ENCODE measurements at places on chromosomes 1 and 21.

DNA sequence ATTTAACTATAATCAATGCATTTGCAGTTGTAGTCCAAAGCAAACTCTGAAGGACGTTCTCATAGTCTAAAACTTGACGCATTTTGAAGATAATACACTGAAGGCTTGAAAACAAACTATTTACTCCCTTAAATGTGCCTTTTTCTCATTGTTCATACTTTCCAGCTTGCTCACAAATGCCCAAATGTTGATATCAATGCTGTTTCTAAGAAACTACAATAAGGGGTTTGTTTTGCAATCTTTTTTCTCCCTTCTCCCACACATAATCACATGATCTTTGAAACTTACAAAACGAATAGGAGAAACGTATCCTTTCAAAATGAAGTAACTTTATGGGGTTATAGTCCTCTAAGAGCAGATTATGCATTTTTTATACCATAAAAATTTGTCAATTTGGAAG lies 508.7 kb downstream of the DPYD start:
- peak; percentile 29 for DNase-seq

GRCh38 chr1:17671741-17672140 lies 83.4 kb upstream of the ACTL8 start:
- DNase-seq: no peak

DNA sequence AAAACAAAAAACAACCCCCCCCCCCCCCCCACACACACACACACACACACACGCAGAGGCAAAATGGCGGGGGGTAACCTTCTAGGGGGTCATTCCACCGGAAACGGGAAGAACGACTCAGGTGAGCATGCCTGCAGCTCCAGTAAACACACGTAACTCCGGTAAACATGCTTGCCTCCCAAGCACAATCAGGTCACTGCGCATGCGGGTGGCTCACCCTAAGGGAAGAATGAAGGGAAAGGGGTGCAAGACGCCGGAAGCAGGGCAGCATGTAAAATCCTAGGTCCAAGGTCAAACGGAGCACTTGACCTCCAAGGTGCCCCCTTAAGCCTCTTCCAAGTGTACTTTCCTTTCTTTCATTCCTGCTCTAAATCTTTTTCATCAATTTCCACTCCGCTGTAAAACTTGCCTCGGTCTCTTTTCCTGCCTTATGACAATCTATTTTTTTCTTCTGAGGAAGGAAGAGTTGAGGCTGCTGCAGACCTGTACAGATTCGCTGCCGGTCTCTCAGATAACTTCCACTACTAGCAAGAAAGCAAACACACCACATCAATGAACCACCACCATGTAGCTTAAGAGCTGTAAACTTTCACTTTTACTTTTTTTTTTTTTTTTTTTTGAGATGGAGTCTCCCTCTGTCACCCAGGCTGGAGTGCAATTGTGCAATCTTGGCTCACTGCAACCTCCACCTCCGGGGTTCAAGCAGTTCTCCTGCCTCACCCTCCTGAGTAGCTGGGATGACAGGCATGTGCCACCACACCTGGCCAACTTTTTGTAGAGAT lies 21.0 kb upstream of the CBR3 start:
- DNase-seq: peak; percentile 77

DNA sequence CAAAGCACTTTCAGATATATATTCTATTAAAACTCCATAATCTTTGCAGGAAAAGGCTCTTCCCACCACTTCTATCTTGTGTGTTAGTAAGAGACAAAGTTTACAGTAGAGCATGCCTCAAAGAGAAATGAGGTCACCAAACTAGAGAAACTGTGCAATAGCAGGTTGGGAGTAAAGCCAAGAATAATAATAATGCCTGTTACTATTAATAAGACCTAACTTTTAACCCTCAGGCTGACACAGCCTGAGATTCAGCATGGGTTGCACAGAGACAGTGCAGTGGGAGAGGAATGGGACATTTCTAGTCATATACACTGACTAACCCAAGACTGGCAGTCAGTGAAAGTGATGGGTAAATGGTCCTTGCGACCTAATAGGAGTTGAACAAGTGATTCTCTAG lies 320.2 kb upstream of the NFIA start:
- DNase-seq: no peak

- DNase-seq: no peak
Measured at GRCh38 chr1:93842750-93843500, 36.1 kb downstream of the DNTTIP2 start.

DNA sequence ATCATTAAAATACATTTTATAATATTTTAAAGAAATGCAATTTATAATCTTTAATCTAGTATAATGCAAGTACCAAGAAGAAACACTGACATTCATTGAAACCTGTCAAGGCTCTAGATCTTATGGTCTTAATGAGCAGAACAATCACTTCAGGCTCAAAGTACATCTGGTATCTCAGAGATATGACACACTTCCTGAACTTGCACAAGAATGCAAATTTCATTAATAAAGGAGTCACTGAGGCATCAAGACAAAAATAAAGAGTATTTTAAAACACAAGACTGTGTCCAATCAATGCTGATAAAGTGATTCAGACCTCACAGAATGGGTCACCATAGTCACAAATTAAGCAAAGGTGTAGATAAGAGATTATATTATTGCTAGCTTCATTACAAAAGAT lies 178.1 kb downstream of the AK5 start:
- no peak for DNase-seq

GRCh38 chr1:15816674-15817073 lies 9.2 kb upstream of the UQCRHL start:
- peak; percentile 23 for DNase-seq

- no peak for DNase-seq
Measured at GRCh38 chr1:47030170-47030805, 6.8 kb downstream of the CYP4X1 start.

DNA sequence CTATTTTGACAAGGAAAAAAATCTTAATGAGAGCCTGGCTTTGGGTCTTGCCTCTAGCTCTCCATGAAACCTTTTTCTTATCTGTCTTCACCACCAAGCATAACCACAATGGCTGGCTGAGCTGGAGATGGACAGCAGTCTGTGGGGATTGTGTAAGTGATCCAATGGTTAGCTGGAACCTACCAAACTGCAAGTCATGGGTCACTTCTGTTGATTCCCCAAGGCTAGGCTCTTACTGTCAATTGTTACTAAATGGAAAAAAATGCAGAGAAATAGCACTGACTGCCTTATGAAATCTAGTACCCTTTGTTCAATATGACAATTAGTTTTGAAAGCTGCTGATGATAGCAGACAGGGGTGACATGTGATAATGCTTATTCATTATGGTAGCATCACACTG lies 359.0 kb downstream of the ST6GALNAC3 start:
- DNase-seq: peak; percentile 94

GRCh38 chr1:234114648-234115307 lies 210.3 kb downstream of the SLC35F3 start:
- peak; percentile 76 for DNase-seq

- no peak for DNase-seq
Measured at GRCh38 chr1:57615956-57616355, 192.1 kb upstream of the DAB1 start.

DNA sequence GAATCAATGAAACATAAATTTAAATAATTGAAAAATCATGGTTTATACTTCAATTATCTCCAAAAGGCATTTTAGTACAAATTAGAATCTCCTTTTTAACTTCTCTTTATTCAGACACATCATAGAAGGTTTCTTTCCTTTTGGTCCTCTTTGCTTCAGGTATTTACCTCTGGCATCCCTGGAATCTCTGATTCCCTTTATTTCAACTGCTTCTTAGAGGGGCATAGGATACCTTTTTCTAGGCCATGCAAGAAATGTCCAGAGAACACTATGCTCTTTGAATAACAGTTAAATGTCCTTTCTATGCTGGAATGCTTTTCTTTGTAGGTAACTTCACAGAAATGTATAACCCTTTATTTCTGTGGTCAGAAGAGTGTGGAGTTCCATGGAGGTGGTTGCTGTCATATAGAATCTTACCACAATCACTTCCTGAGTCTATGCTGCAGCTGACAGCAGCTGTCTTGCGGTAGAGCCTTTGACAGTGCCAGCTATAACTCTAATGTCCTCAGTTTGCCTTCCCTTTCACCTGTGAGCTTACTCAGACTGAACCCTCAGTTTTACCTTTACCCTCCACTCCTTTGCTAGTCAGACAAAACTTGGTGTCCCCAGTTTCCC lies 8.6 kb downstream of the LAMC2 start:
- DNase-seq: no peak

GRCh38 chr1:109984456-109985246 lies at the start of gene AHCYL1:
AHCYL1 (plus strand) TSS chr1:109984765; CDS start chr1:109985053, 288 bp downstream.
- DNase-seq: peak; percentile 99

DNA sequence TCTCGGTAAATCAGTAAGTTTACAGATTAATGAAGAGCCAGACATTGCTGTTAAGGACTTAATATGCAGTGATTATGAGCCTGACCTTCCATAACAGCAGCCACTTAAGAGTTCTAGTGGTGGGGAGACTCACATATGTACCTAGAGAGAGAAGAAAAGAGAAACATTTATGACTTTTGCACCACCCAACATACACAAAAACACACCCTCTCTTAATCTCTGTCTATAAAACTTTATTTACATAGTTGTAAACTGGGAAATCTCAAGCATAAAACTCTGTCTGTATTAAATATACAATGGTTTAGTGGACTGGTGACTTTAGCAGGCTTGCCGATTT lies 347.4 kb upstream of the ADGRL2 start:
- DNase-seq: no peak

DNA sequence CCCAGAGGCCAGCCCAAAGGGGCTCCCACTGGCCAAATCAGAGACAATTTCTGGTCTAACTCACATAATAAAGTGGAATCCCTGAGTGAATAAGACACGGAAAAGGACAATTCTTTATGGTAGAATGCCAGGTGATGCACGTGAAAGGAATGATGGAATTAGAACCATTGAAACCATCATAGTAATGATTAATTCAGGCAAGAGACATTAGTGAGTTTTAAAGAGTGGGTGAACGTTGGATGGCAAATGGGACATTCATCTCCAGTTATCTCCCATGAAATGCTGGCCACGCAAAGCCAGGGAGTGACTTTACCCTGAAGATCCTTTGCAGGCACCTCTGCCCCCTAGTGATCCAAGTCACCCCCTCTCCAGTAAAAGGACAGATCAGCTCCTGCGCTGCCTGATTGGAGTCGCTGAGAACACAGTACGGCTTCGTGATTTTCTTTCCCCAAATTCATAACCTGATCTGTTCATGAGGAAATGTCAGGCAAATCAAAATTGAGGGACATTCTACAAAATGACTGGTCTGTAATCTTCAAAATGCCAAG lies 87.5 kb downstream of the AJAP1 start:
- no peak for DNase-seq

DNA sequence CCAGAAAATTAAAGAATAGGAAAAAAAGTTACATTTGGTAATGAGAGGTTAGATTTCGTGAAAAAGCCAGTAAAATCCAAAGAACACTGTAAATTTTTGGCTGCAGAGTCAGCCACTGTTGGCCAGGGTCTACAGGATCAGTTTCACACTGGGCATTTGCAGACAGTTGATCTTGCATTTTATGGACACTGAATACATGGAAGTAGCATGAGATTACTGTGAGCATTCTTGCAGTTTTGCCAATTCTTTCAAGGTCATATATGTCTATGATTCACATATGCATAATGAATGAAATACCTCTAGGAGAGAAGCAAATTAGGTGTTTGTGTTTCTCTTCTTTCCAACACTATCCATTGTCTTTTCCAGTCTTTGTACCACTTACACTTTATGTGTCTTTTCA lies 200.8 kb upstream of the DPYD start:
- no peak for DNase-seq

GRCh38 chr1:84853741-84854721 lies 39.0 kb downstream of the LPAR3 start:
- DNase-seq: peak; percentile 75

DNA sequence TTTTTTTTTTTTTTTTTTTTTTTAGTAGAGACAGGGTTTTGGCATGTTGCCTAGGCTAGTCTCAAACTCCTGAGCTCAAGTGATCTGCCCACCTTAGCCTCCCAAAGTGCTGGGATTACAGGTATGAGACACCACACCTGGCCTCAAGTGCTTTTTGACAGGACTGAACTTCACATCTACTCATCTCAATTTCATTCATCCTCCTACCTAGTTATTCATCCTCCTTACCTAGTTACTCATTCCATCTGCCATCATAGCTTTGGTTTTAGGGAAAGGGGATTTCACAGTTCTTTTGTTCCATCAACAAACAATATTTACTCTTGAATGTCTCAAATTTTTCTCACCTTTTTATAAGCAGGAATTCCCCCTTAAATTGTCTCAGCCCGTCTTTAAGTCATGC lies 38.6 kb upstream of the RALGPS2 start:
- DNase-seq: no peak

DNA sequence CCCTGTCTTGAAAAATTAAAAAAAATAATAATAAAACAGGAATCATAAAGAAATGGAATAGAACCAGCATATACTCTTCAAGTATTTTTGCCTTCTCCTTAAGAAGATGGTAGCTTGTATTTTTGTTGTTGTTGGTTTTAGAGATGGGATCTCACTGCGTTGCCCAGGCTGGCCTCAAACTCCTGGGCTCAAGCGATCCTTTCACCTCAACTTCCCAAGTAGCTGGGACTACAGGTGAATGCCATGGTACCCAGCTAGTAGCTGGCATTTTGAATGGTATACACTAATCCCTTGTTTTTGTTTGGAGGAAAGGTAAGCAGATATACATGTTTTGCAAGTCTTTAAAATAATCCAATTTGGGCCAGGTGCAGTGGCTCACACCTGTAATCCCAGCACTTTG lies 34.7 kb upstream of the ERO1B start:
- no peak for DNase-seq

DNA sequence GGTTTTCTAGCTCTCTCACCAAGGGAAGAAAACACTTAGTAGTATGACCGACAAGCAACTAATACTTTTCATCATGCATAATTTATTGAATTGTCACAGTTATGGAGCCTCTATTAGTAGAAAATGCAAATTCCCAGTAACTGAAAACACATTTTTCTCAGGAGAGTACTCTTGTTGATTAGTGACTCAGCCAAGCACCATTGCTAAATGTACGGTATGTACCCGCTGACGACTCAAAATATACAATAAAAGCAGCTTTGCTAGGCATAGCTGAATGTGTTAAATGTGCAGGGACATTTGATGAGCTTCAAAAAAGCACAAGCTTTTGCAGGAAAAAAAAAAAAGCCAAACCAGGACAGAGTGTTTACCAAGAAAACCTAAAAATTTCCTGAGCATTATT lies 63.9 kb downstream of the WDR64 start:
- no peak for DNase-seq

- no peak for DNase-seq
Measured at GRCh38 chr1:40877698-40878097, 15.5 kb upstream of the CITED4 start.

DNA sequence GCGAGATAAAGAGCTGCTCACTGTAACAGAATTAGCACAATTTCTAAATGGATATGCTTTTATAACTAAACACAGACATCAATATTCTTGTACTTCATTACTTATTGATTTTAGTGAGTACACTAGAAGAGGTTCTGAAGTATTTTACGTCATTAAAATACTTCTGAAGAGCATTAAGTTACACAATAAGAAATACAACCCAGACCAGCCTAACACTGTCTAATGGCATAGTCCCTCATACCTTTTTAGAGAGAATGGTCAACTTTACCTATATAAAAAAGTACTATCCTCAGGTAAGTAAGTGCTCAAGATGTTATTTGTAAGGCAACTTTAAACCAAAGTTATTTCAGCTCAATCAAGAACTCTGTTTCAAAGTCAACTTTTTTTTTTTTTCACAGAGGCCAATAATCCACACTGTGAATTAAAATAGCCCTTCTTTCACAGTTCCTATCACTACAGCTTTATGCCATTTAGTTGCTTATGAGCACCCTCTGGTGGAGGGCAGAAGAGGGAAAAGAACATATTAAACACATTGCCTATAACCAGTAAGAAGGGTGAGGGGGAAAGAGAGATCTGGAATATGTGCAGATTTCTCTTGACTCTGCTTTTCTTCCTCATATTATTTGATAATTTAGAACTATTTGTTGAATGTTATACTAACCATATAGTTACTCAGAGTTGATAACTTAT lies 182.1 kb upstream of the DMRTA2 start:
- peak; percentile 74 for DNase-seq
